Eye (tissue), 1 donor: ENCODE measurements at places on chromosomes 16 and 17.

GRCh38 chr16:10067406-10067805 is 114.8 kb downstream of the GRIN2A start:
- DNase-seq, result no peak

GRCh38 chr17:49904893-49905292 is 57.0 kb upstream of the TAC4 start:
- no peak for DNase-seq

- no peak for DNase-seq
Observed at GRCh38 chr17:44831371-44831770, 1.3 kb upstream of the GJC1 start.

GRCh38 chr16:84079664-84080063 is 37.1 kb upstream of the SLC38A8 start:
- DNase-seq, result no peak
